Spinal cord (tissue), 10 donors: ENCODE measurements at places on chromosomes 1 and 21.

- DNase-seq = no peak
Observed at GRCh38 chr1:194067772-194068171, 881.4 kb upstream of the B3GALT2 start.

DNA sequence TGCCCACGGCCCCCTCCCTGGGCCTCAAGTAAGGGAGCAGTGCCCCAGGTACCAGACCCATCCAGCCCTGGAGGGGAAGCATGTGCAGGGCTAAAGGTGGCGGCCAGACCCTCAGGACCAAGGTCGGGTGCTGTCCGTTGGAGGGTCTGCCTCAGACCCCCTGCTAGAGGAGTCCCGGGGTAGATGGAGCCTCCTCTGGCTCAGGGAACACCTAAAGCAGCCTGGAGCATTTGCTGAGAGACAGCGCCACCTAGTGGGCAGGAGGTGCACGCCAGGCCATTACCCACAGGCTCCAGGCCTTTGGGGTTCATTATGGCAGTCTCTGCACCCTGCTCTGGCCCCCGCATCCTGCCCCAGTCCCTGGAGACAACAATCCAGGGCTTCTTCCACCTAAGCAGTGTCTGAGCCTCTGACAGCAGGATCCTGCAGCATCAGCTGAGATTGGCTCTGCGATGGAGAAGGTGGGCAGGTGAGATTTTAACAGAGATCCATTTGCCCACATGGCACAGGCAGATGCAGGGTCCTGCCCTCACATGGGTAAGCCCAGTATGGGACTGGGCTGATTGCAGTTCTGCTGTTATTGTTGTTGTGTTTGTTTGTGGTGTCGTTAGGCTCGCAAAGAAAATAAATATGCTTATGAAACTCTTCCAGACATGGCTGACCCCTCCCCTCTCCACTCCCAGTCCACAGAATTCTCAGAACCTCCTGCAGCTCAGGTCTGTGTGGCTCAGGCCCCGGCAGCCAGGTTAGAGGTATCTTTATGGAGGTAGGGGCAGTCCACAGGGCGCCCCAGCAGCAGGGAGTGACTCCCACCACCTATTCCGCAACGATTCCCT lies 42.4 kb downstream of the CTNNBIP1 start:
- DNase-seq = peak; percentile 55

DNA sequence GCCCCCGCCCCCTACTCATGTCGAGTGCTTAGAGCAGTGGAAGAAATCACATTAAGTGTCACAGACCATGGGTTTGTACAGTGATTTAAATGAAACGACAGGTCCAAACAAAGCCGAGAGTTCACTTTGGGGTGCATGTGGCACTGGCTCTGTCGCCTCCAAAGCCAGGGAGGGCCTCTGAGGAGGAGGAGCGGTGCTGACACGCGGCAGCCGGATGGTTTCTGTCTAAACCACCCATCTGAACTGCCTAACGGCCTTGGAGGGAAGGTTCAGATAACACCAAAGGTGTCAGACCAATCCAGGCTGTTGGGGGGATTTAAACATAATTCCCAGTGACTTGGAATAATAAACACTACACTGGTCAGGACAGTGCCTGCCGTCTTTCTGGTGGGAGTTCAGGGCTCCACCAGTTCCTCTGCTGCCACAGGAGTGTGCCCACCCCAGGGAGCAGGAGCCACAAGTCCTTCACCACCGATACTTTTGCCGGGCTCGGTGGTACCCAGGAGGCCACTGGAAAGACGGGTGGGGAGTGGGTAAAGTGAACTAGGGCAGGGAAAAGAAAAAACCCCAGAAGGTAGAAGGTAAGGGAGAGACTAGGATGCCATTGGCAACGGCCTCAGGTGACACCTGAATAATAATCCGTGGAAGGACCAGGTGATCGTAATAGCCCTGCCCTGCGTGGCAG lies 78.2 kb downstream of the SLC66A1 start:
- no peak for DNase-seq

DNA sequence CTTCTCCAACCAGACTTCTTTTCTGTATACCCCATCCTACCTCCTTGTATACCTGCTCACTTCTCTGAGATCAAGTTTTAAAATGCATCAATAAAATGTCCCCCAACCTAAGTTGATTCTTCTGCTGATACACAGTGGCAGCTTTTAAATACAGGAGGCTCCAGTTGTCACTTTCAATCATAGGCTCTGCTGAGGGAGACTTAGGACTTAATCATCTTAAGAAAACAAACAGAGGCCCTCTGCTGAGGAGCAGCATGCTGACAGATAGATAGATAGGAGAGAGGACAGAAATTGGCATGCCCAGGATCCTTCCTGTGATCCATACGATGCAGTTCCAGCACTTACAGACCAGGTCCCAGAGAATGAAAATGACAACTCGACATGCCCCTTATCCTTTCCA lies 311.0 kb upstream of the PROX1 start:
- DNase-seq = no peak

- no peak for DNase-seq
Observed at GRCh38 chr1:84434801-84435549, 36.7 kb downstream of the DNASE2B start.

GRCh38 chr1:97943354-97943753 lies 22.5 kb upstream of the DPYD start:
- no peak for DNase-seq

- no peak for DNase-seq
Observed at GRCh38 chr1:30315185-30315960, 408.0 kb downstream of the MATN1 start.

GRCh38 chr1:215932558-215932957 lies 365.5 kb downstream of the KCTD3 start:
- DNase-seq = no peak

DNA sequence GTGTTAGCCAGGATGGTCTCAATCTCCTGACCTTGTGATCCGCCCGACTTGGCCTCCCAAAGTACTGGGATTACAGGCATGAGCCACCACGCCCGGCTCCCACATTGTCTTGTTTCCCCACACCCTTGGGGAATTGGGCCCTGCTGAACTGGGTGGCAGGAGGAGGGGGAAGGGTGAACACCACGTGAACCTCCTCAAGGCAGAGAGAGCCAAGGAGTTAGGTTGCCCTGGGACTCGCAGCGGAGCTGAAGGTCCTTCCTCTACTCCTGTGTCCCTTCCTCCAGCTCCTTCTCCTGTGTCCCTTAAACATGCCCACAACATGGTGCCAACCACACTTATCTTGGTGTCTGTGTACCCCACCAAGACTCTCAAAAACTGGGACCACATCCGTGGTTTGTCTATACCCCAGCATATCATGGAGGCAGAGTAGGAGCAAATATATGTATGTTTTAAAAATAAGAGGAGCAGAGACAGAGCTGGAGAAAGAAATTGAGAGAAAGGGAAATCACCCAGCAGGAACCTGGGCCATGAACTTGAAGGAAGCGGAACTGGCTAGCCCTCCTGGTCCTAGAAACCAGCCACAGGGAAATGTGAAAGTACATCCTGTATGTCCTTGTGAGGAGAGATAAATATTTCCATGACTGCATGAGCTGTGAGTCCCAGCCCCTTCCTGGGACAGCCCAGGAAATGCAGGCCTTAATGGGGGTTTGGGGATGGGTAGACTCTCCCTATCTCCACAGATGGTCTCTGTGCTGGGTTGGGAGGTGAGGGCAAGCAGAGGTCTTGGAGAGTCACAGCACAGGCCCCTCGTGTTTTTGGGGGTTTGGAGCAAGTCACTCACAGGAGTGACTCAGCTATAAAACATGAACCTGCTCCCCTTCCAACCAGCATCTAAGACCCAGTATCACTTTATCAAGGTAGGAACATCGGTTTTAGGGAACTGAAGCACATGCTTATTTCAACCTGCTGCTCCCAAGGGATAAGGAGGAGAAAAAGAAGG lies 9.4 kb upstream of the TAL1 start:
- no peak for DNase-seq

DNA sequence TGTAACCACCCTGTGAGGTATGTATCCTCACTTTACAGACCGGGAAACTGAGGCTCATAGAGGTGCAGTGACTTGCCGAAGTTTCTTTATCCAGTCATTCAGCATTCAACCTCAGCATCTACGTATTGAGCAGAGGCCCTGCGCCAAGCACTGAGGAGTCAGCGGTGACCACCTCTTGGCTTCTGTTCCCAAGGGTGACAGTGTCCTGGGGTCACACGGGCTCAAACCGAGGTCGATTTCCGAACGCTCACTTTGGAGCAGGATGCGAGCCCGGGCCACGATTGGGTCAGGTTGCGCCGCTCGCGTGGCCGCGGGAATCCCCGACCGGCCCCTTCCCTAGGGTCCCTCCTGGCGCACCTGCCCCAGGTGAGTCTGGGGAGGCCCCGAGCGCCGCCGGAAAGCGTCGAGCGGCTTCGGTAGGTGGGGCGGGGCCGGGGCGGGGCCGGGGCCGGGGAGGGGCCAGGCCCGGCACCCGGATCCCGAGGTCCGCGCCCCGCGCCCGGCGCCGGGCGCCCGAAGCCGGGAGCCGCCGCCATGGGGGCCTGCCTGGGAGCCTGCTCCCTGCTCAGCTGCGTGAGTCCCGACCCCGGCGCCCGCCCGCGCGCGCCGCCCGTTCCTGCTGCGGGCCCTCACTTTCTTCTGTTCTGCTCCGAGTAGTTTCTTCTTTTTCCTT lies at the start of gene SERINC2:
SERINC2 (plus strand) TSS at position 482 of the 673 bp plus-strand sequence; CDS start at position 535, 53 bp downstream.
- DNase-seq = peak; percentile 43

DNA sequence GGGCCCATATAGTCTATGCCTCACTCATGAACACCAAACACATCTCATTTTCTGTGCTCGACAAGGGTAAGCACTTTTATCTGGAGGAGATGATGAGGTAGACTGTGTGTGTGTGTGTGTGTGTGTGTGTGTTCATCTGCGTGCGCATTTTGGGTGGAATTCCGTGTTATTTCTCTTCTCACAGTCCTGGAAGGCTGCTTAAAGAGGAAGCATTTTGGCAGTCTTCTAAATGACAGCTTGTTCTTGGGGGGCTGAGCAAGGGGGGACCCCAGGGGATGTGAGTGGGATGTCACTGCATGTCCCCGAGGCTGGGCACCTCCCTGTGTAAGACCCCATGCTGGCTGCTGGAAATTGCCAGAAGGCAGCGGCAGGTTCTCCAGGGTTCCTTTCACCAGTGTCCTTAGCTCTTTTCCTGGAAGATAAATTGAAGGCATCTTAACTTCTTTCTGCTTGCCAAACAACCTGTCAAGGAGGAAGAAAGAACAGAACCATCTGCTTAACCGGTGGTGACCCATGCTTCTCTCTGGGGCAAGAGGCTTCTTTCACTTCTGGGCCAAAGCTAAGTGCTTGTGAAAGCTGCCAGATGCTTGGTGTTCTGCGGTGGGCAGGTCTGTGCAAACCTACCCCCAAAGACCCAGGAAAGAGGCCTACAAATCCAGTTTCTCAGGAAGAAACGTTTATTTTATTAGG lies 9.9 kb upstream of the RD3 start:
- no peak for DNase-seq

DNA sequence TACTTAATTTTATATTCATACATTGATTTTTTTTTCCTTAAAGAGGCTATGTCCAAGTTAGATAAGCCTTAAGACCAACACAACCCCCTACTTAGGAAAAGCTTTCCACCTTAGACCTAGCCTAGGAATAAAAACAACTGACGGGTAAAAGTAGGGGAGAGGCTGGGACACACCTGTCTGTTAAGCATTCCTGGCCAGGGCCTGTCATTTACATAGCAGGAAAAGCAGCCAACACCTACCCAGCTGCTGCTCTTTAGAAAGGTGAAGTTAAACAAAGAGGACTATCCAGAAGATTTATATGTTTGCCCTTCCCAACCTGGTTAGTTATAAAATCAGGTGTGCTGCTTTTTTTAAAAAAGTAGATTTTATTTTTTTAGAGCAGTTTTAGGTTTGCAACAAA lies 29.1 kb upstream of the SAMD13 start:
- no peak for DNase-seq

DNA sequence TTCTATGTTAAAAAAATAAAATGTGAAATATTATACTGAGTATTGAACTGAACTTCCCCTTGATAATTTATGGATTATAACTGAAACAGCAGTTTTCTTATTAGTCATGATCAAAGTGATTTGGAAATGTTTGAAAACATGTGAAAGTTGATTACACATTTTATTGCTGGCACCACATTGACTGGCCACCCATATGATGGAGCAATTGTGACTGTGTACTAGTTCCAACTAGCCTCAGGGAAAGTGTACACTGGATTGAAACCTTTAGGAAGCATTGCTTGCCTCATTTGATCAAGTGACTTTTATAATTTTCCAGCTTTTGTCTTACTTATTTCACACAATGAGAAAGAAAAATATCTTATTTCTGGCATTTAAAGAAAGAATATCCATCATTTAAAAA lies 128.0 kb upstream of the ADGRL2 start:
- DNase-seq = no peak

GRCh38 chr1:228043281-228043848 lies 36.6 kb downstream of the WNT3A start:
- DNase-seq = no peak

GRCh38 chr1:196557797-196558196 lies 50.4 kb downstream of the KCNT2 start:
- DNase-seq = no peak

GRCh38 chr1:230087028-230087716 lies 20.1 kb downstream of the GALNT2 start:
- DNase-seq = peak; percentile 62

- no peak for DNase-seq
Observed at GRCh38 chr1:9910076-9910422, at the start of gene CTNNBIP1. CTNNBIP1 (minus strand) TSS chr1:9910269; CDS start chr1:9872064, 38,205 bp downstream.

GRCh38 chr1:10980841-10981727 lies 31.4 kb upstream of the TARDBP start:
- no peak for DNase-seq

DNA sequence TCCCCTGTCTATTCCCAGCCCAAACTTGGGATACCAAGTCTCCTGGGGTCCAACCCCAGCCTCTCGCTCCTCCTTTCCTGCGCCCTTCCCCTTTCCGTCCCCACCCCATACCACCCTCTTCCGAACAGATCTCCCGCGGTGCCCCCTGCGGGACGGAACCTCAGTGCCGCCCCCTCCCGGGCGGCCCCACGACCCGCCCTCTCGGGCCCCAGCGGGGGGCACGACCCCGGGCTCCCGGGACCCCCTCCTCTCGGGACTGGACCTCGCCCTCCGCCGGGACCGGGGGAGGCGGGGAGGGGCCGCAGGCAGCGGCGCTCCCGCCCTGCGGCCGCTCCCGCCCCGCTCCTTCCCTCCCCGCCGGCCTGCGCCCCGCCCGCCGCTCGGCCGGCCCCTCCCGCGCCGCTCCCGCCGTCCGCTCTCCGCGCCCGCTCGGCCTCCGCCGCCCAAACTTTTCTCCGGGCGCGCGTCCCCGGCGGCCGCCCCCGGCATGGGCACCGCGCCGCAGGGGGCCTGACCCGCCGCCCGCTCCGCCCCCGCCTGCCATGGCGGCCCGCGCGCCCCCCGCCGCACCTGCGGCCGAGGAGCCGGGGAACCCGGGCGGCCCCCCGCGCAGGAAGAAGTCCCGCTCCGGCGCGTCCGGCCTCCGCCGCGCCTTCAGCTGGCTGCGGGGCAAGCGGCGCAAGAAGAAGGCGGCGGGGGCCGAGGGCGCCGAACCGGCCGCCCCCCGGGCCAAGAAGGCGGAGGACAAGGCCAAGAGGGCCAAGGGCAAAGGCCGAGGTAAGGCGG lies 39.0 kb upstream of the SYNC start:
- DNase-seq = no peak

DNA sequence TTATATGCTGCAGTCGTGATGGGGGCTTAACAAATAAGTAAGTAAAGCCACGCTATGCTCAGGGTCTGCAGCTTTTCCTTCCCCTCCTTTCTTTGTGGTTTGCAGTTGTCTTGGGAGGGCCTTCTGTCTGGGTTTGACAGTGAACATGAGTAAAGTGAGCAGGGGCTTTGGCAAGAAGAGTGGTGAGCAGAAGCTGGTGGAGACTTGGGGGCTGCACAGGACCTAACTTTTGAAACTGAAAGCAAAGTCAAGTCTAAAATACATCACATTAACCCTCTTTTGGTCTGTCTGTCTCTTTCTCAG lies 368.6 kb upstream of the VAMP3 start:
- DNase-seq = no peak

GRCh38 chr1:114340892-114341291 lies 170.1 kb downstream of the TRIM33 start:
- DNase-seq = no peak

GRCh38 chr1:104120525-104120924 lies 370.8 kb downstream of the AMY1C start:
- DNase-seq = peak; percentile 57
